ENCODE measurements at places on chromosomes 5 and 9.

DNA sequence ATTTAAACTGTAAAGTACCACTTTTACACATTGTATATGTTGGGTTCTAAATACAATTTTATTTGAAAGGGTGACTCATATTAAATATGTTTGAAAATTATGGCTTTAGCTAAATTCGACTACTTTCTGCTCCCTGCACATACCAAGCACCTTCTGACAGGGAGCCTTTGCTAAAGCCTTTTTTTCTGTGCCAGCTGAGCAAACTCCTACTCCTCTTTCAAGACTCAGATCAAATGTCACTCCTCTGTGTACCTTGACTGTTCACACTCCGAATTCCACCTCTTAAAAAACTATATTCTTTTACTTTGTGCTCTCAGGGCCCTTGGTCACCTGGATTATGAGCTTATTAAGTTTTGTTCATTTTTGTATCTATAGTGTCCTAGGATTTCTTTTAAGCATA, 6.5 kb upstream of the OXCT1 start:
- no peak for DNase-seq

DNA sequence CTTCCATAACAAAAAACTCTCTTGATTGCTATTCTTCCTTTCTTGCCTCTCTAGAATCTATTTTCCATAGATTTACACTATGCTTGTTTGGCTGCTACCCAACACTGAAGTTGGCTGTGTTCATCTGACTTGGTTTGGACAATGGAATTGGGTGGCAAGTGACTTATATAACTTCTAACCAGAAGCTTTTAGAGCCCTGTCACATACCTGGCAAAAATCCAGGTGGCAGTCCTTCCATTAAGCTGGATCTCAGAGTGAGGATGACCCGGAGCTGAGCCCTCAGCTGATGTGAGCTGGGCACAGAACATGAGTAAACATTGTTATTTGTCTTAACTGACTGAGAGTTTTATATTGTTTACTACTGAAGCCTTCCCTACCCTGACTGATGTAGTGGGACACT, 225.7 kb downstream of the TLR4 start:
- no peak for DNase-seq

DNA sequence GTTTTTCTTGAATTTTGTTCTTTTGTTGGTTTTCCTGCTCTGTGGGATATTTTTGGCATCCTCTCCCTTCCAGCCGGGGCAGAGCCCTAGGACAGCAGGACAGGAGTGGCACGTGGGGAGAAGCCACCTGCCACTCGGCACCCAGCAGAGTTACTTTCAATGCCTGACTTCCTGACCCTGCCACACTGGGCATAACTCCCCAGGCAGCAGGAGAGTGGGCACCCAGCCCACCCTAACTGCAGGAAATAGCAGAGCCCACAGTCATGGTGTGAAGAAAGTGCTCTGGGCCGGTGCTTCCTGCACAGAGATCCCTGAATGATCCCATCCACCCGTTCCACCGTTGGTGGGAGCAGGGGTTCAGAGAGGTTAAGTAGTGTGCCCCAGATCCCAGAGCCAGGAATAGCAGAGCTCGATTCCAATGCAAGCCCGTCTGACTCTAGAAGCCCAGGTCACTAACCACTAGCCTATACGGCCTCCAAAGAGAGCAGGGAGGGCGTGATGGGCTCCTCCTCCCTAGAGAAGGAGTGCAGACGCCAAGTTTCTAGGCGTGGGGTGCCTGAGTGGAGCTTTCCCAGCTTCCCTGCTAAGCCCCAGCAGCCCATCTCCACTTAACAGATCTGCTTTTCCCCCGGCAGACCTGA, 8.1 kb upstream of the NUP214 start:
- no peak for DNase-seq

DNA sequence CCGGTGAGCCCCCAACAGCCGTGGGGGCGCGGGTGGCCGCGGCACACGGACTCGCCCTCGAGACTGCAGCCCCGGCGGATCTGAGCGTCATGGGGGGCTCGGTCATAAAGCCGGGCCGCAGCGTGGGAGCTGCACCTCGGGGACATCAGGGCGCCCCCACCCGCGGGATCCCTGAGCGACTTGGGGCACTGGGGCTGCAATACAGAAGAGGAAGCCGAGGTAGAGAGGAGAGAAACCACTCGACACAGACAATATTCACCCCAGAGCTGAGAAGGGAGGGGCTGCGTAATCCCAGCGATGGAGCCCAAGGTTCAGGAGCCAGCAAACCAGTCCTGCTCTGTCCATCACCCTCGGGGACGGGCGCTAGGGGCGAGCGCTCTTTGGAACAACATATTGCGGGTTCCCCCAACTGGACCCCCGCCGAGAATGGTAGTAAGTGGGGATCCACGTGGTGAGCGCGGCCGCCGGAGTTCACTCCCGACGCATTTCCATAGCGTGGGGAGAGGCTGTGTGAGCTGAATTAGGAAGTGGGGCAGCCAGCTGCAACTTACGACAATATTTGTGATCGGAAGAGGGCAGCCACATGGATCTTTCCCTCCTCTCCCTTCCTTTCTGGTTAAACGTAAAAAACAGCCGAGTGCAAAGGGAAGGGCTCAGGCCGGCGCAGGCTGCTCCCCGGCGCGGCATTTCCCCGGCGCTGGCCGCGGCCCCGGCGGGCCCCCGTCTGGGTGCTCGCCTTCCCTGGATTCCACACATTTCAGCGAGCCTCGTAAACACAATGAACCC, 9.9 kb downstream of the PTCH1 start:
- DNase-seq = no peak

DNA sequence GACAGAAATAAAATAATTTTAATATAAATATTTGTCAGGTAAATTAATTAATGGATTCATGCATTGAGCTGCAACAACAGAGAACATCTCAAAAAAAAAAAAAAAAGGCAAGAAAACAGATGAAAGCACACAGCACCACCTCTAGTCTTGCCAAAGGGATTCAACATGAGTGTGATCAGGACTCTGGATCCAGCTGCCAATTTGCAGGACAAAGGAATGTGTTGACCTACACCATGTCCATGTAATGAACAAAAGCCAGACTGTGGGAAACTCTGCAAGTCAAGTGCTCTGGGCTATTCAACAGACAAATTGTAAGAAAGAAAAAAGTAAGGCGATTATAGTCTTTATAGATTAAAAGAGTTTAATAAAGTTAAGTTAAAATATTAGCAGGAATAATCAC, 769.3 kb downstream of the TLR4 start:
- DNase-seq = no peak

- DNase-seq = no peak
Observed at GRCh38 chr9:76580188-76580587, 121.2 kb downstream of the GCNT1 start.

- DNase-seq = no peak
Observed at GRCh38 chr9:136133959-136134484, 15.3 kb upstream of the TMEM250 start.

DNA sequence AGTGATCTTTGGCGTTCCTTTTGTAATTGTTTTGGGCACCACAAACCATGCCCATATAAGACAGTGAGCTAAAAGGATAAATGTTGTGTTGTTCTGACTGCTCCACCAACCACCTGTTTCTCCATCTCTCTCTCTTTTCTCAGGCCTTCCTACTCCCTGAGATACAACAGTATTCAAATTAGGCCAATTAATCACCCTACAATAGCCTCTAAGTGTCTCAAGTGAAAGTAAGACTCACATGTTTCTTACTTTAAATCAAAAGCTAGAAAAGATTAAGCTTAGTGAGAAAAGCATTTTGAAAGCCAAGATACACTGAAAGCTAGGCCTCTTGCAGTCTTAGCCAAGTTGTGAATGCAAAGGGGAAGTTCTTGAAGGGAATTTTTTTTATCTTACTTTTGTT, 268.8 kb upstream of the NREP start:
- DNase-seq = no peak

DNA sequence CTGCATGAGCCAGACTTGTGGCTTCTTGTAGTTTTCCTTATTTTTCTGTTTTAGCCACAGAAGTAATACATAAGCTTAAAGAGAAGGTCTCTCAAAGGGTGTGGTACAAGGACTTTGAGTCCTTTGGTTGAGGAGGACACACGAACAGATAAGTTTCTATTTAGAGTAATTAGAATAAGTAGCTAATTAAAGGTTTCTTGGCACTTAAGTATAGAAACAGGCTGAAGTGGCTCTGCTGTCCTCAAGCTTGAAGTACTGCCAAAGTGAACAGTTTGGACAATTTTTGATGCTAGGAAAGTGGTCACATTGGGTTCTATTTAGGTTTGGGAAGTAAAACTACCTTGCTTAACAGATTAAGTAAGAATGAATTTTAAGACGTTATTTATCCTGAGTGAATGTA, 278.3 kb upstream of the MPDZ start:
- DNase-seq = no peak
